ENCODE measurements at places on chromosomes 11 and 22.

DNA sequence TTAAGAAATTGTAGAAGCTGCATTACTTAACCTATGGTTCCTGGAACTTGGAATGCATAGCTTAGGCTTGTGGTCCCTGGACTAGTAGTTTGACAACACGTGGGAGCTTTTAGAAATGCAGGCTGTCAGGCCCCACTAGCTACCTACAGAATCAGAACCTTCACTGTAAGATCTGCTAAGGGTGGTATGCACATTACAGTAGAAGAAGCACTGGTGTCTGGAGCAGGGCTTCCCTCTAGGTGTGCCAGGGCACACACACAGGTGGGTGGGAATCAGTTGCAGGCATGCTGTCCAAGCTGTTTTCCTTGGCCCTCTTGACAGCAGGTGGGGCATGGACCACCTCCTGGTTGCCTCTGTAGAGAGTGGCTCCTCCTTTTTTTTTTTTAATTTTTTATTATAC is 8.8 kb downstream of the NNMT start:
- no peak for DNase-seq

GRCh38 chr11:10387206-10388083 is 67.6 kb upstream of the AMPD3 start:
- no peak for DNase-seq

DNA sequence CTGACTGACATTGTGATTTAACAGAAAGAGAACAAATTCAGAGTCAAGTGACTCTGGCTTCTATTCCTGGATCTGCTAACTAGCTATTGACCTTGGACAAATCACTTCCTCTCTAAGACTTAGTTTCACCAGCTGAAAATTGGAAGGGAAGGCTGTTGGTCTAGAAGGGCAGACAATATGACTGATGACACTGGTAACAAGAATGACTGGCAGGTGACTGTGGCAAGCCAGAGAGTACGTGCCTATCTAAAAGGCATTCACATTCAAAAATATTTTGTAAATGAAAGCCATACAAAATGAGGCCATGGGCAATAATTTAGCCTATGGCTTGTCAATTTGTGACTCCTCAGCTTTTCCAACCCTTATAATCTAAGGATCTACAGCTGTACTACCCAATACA is 23.5 kb downstream of the SERGEF start:
- no peak for DNase-seq

GRCh38 chr11:132777067-132777975 is 755.0 kb downstream of the OPCML start:
- DNase-seq = no peak

DNA sequence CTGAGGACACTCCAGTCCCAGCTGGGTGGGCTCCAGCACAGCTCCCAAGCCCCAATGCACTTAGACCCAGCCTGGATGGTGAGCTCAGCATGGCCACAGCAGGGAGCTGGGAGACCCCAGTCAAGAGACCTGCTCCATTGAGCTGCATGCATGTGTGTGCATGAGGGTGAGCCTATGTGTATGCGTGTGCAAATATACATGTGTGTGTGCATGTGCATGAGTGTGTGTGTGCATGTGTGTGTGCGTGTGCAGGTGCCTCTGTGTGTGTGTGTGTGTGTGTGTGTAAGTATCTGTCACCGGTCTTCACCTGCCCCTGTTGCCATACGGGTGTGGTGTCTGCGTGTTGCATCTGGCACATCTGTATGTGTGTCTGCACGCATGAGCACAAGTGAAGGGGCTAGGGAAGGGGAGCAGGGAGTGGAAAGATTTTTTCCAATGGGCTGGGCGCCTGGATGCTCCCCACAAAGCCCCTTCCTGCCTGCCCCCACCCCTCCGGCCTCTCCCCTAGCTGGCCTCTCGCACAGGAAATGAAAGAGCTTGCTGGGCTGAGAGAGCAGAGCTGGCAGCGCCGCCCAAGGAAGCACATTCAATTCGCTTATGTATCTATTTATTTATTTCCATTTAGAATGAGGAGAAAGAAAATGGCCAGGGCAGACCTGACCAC is 4.1 kb downstream of the TSPAN32 start:
- peak; percentile 53 for DNase-seq

All from Kasumi-1 (cell line).